ENCODE measurements at places on chromosomes 6 and 20.

- no peak for DNase-seq
These were observed 3.1 kb downstream of the PPP1R18 start for GRCh38 chr6:30683183-30683979.

- no peak for DNase-seq
These were observed 20.6 kb downstream of the CDC5L start for GRCh38 chr6:44407951-44408670.

GRCh38 chr20:21019814-21020658 lies 86.1 kb downstream of the LINC00237 start:
- no peak for DNase-seq

- DNase-seq: no peak
These were observed 192.5 kb downstream of the MYLK4 start for GRCh38 chr6:2558098-2558680.

DNA sequence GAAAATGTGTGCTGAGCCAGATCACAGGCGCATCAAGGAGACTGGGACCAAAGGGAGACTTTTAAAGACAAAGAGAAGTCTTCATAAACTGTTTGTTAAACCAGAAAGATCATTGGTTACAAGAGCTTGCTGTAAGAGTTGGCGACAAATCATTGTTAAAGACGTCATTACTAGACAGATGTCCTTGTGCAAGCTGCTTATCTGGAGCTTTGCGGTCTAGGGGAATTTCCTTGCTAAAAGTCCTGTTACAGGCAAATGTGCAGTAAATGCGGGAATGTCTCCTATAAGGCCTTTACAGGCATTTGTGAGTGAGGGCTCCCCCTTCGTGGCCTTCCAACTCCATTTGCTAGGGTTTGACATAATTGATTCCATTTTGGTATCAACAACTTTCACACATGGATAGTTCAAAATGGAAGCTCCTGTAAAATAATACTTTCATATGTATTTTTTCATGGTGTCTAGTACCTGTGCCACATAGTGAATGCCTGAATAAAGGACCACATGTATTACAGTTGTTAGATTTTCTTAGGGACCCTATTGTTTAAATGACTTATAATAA lies 362.4 kb downstream of the UTRN start:
- no peak for DNase-seq

- no peak for DNase-seq
These were observed 84.5 kb downstream of the JARID2 start for GRCh38 chr6:15330174-15330944.

GRCh38 chr6:6686748-6687601 lies 98.5 kb downstream of the LY86 start:
- no peak for DNase-seq

- DNase-seq: no peak
These were observed 150.7 kb upstream of the BTBD3 start for GRCh38 chr20:11766961-11767360.

DNA sequence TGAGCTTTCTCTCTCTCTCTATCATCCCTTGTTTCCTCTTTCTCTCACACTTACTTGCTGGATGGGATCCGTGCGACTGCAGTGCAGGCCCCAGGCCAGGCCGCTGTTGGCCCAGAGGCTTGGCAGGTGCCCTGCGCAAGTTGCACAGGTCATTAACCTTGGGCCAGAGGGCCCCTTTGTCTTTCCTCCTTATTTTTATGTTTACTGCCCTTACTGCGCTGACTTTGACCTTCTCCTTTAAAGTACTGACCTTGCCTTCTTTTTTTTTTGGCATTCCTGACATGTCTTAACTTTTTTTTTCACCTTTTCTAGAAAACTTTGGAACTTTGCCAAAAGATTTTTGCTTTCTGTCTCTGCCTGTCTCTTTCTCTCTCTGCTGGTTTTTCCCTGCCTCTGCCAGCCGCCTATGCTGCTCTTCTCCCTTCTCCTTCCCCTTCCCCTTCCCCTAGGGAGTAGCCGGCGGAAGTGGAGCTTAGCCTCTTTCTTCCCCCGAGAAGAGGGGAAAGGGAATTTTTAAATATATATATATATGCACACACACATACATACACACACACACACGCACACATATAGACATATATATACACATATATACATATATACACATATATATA lies 59.6 kb upstream of the CDH4 start:
- no peak for DNase-seq

- DNase-seq: no peak
These were observed 57.1 kb upstream of the AFDN start for GRCh38 chr6:167769408-167770190.

DNA sequence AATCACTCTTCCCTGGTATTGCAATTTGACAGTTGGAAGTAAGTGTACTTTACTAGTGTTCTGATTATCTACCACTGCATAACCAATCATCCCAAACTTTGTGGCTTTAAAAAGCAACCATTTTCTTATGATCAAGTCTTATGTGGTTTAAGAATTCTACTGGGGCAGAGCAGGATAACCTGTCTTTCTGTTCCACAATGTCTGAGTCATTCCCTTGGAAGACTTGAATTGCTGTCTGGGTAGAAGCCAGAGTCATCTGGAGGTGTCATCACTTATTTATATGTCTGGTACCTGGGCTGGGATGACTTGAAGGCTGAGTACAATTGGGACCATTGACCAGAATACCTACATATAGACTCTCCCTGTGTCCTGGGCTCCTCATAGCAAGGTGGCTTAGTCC lies 644.3 kb downstream of the HDGFL1 start:
- no peak for DNase-seq

GRCh38 chr6:167546611-167547327 lies 221.9 kb downstream of the TTLL2 start:
- no peak for DNase-seq

- DNase-seq: no peak
These were observed 1021.6 kb upstream of the FLRT3 start for GRCh38 chr20:15359056-15359455.

GRCh38 chr20:23362392-23363256 lies 642 bp downstream of the GZF1 start:
- no peak for DNase-seq

DNA sequence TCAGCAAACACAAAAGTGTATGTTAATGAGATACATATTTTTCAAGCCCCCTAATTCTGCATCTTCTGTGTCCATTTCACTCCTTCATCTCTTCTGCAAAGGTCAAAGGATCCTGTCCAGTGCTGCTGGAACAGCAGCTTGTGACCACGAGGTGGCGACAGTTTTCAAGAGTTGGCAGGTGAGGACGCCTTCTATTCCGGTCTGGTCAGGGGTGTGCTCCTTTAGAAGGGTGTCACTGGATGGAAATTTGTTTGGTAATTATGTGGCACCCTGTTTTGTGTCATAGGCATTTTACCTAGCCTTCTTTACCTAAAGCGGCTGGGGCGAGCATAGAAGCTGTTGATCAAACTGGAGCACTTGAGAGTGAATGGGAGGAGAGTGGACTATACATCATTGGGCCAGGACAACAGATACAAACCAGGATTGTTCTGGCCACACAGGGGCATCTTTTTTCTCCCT lies 32.9 kb upstream of the ERVFRD-1 start:
- DNase-seq: peak; percentile 84

GRCh38 chr6:75167851-75168250 lies 38.0 kb downstream of the COL12A1 start:
- DNase-seq: no peak

DNA sequence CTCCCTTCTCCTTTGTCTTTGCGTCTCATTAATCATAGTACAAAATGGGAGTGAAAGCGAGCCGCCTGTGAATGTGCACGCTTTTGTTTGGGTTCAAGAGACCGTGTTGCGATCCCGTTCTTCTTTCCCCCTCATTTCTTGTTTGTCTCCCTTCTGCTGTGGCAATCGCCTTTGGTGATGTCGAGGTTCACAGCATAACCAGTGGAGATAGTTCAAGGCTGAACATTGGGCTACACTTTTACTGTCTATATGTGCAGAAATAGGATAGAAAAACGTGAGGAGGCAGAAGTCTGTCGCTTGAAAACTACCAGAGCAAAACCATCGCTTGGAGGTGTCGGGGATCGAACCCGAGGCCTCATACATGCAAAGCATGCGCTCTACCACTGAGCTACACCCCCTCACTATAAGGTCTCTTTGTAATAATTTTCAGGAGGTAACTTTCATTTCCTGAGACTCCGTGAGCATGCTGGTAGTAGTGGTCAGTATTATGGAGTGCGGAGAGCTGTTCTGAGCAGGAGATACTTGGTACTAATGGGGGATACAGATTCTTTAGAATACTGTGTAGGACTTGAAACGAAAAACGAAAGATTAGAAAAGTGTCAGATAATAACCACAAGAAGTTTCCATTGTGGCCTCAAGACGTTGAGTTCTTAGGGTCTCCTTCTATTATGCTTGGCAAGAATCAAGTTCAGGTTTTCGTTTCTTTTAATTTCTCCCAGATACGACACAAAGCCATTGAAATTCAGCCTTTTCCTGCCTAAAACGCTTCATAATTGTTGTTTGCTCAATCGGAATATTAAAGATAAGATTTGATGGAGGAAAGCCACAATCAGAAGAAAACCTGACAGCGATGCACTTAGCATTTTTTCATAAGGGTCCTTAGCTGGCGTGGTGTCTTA lies 106.6 kb downstream of the TRIM27 start:
- DNase-seq: peak; percentile 78

GRCh38 chr20:49706630-49707091 lies 7.0 kb downstream of the B4GALT5 start:
- no peak for DNase-seq

- no peak for DNase-seq
These were observed 11.4 kb upstream of the MMS22L start for GRCh38 chr6:97294451-97294850.

DNA sequence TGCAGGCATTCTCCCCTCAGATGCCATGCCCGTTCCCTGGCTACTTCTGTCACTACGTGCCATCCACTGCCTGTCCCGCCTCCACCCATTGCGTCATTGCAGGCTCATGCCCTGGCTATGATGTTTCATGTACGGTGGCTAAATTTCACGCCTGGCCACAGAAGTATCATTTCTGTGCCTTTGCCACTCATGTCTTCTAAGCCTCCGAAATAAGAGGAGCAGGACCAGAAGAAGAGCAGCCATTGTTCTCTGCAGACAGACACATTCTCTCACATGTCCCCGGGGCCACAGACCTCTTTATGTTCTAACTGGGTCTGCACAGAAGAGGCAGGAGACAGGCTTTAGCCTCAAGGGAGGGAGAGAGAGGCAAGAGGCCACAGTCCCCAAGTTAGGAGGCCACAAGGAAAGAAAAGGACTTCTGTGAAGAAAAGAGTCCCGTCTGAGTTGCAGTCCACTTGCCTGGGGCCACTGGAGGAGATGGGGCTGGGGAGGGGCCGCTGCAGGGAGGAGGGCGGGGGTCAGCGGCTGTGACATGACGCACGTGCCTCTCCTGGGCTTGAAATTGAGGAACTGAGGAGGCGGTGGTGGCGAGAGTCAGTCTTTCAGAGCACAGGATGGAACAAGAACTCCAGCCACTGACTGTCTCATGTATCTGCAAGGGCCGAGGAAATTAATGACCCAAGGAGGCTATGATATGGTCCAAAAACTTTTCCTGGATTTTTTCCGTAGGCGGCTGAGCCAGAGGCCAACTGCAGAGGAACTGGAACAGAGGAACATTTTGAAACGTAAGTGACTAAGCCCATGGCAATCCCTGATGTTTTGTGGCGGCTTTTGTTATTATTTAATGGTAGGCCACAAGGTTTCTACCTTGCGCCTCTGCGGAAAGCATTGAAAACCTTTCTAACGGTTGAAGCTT lies 55.9 kb downstream of the TBC1D7 start:
- DNase-seq: no peak

- no peak for DNase-seq
These were observed 370.0 kb upstream of the SULF2 start for GRCh38 chr20:48155268-48155667.

- DNase-seq: no peak
These were observed 96.4 kb downstream of the RPS12 start for GRCh38 chr6:132910759-132911158.

DNA sequence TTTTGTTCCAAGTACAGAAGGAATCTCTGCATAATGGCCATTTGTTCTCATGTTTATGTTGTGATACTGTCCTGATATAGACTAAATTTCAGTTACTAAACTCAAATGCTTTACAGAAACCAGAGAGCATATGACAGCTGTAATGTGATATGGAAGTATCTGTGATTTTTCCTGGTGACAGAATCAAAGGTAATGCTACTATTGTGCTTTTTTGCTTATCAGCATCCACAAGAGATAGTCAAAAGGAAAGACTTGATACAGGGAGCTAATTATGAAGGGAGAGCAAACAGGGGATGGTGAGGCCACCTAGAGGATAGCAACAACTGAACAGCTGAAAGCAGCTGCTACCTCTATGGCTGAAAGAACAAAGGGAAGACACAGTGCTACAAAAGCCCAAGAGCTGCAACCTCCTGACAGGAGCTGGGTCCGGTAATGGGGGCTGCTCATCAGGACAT lies 181.4 kb downstream of the PHF3 start:
- DNase-seq: no peak

Measured in activated CD8-positive, alpha-beta memory T cell treated with anti-CD3 and anti-CD28 coated beads, Interleukin-2, amount 50 U/mL, for 48 hours (primary cell).